ENCODE measurements at places on chromosomes 1 and 21.
A peak's percentile ranks its signal among the peaks of the same experiment; 100 is the strongest.

GRCh38 chr1:237309595-237310118 lies 267.7 kb downstream of the RYR2 start:
- no peak for DNase-seq

DNA sequence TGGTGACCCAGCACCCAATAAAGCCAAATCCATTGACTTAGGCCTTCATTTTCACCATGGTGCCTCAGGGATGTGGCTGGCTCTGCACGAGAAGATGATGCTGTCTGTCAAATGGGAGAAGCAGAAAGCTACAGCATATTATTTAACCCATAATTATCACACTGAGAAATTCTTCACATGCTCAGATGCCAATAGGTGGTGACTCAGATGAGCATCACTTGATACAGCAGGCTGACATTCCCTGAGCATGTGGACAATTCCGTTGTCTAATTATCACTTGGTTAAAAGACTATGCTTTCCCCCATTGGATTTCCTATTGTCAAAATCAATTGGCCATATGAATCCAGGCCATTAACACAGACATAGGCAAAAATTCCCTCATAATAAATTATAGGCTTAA lies 44.0 kb upstream of the HSD3B1 start:
- no peak for DNase-seq

- peak; percentile 19 for DNase-seq
Measured at GRCh38 chr1:58047265-58047858, 499.2 kb downstream of the OMA1 start.

DNA sequence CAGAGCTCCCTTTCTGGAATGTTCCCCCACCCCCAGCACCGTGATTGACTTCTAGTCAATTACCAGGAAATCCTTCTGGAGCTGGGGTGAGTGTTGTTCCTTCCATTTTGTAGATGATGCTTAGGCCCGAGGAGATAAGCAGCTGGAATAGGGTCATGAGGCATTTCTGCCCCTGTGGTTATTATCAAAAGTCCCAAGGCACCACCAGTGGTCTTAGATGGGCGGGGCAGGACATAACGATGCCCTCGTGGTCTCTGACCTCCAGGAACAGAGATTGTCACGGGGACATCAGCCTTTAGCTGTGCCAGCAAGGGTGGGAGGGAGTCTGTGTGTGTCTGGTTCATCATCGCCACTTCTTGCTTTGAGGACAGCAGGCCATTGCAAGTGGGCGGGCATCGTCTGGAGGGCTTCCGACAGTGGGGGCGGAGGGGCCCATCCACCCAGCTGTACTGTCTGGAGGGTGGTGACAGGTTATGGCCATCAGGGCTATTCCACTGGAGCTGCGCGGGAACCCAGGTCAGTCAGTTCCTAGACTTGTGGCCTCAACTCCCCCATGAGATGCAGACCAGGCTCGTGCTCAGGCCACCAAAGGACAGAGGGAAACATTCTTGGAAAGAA lies 22.6 kb downstream of the TNFRSF8 start:
- DNase-seq, result no peak

DNA sequence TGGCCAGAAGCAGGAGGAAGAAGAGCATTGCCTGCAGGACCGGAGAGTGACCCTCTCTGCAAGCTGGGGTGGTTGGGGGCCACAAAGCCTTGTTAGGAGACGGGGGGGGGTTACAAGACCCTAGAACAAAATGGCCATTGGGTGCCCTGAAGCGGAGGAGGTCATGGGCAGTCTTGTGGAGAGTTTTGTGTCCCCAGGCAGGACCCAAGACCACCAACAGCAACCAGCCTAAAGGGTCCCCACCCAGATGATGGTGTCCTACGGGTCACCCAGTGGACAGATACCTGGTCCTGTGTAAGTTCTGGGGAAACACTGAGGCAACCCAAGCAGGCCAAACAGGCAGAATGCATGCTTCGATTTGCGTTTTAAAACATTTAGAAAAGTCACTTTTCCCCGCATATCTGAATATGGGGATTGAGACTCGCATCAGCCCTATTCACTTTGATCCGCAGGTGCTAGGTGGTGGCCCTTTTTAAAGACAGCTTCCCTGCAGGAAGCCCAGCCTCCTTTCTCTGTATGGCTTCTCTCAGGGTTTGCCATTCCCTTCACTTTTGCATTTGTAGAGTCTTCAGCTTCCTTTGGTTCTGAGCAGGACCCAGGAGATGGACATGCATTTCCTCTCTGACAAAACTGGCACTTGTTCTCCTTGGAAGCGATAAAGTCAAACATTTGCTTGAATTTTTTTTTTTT lies 21.1 kb downstream of the GNG4 start:
- DNase-seq, result no peak

DNA sequence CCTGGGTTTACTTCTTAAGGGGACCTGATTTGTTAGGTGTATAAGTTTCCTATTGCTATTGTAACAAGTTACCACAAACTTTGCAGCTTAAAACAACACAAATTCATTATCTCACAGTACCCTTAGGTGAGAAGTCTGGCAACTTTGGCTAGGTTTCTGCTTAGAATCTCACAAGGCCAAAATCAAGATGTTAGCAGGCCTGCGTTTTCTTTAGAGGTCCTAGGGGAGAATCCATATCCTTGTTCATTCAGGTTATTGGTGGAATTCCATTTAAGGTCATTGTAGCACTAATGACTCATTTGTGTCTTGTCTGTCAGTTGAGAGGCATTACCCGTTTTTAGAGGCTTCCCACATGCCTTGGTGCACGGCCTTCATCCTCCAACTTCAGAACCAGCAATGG lies 8.2 kb upstream of the SH2D1B start:
- no peak for DNase-seq

- no peak for DNase-seq
Measured at GRCh38 chr1:3219005-3219790, 150.2 kb downstream of the PRDM16 start.

DNA sequence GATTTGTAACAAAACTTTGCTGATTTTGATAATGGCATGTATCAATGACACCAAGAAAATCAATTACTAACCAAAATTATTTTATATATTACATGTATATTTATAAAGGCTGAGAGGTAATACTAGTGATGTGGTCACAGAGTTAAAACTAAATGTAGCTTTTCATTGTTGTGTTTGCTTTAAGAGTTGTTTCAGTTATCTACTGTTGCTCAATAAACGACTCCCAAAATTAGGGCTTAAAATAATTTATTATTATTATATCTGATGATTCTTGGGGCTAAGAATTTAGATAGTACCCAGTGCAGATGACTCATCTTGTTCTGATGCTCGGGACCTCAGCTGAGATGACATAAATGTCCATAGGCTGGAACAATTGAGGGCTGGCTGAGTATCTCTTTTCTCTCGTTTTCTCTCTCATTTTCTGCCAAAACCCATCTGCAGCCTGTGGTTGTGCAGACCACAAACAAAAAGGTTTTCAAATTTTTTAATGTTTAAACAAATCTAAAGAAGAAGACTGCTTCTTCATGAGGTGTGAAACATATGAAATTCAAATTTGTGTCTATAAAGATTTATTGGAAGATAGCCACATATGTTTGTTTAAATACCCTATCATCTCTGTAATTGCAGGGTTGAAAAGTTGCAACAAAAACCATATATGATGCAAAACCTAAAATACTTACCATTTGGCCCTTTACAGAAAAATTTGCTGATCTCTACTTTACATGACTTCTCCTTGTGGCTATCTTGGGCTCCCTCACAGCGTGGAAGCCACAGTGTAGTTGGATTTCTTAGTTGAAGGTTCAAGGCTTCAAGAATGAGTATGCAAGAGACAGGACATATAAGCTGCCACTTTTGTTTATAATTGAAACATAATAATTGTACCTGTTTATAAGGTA lies 14.8 kb upstream of the PTPRC start:
- no peak for DNase-seq

DNA sequence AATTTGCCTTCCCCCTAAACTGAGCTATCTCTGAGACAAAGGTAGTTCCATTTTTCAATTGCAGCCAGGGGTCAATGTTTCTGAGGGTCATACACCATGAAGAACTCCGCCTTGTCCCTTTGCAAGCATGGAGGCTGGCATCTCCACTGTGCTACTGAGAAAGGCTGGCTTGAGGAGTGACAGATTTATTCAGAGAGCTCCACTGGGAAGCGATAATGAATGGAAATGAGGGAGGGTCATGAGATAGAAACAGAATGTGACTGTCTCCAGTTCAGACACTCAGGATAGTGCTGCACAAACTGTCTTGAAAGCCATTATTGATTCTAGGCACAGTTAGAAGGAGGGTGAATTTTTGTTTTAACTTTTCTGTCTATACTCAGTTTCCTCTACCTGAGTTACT lies 197.5 kb downstream of the ZNF326 start:
- no peak for DNase-seq

- no peak for DNase-seq
Measured at GRCh38 chr1:109197158-109198042, 16.3 kb upstream of the SARS1 start.

All from T-helper 2 cell (primary cell).